Cardiac muscle cell (in vitro differentiated cells and primary cell): ENCODE measurements at places on chromosomes 11 and 22. TPM values are rescaled to one million over a fixed set of nuclear protein-coding genes. Genes with fewer than 3 reads are reported as not detected.

The UCP2 gene
- total RNA-seq, result 4.7 and 25.9 TPM in 2 replicates

The CALCB gene
- total RNA-seq, result not detected in 2 replicates

The FGF4 gene
- total RNA-seq, result not detected in 2 replicates

The SHISAL1 gene
- 2.5 and 2.8 TPM in 2 replicates for total RNA-seq

DNA sequence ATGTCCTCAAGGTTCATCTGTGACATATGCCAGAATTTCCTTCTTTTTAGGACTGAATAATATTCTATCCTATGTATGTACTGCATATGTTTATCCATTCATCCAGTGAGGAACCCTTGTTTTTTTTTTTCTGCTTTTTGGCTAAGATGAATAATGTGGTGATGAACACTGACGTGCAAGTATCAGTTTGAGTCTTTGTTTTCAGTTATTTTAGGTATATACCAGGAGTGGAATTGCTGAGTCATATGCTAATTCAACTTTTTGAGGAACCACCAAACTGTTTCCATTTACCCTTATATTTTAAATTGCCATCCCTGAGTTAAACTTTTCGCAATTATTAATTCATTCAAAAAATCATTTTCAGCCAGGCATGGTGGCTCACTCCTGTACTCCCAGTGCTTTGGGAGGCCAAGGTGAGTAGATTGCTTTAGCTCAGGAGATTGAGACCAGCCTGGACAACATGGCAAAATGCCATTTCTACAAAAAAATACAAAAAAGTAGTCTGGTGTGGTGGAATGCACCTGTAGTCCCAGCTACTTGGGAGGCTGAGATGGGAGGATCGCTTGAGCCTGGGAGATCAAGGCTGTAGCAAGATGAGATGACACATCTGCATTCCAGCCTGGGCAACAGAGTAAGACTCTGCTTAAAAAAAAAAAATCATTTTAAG is 64.2 kb downstream of the MICAL2 start:
- H3K4me3 ChIP-seq, result no peak overlapping the region
- no peaks in the 10 kb centered on the region for H3K27me3 ChIP-seq
- peak overlapping the region; percentile 93 for H3K27ac ChIP-seq
- no peak for DNase-seq

DNA sequence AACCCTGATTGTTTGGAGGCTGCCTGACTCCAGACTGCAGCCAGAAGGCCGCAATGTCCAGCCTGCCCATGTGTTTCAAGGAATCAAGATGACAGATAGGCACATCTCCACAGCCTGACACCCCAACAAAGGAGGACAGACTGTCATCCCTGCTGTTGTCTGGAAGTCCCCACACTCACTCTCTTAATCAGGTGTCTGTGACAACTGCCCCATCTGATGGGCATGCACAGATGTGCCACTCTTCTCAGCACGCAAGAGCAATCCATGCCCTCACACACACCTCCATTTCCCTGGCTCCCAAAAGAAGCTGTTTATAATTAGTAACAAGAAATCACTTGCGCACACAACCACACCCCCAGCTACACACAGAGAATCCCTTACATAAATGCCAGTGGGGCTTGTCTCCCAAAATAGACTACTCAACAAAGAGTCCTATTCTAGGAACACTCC is 117.6 kb downstream of the C11orf58 start:
- no peak overlapping the region for H3K4me3 ChIP-seq
- H3K4me1 ChIP-seq, result peaks cover 82% of the 10 kb centered on the region
- H3K27me3 ChIP-seq, result no peaks in the 10 kb centered on the region
- H3K27ac ChIP-seq, result peak overlapping the region; percentile 64
- peaks cover 6% of the 10 kb centered on the region for H3K36me3 ChIP-seq

DNA sequence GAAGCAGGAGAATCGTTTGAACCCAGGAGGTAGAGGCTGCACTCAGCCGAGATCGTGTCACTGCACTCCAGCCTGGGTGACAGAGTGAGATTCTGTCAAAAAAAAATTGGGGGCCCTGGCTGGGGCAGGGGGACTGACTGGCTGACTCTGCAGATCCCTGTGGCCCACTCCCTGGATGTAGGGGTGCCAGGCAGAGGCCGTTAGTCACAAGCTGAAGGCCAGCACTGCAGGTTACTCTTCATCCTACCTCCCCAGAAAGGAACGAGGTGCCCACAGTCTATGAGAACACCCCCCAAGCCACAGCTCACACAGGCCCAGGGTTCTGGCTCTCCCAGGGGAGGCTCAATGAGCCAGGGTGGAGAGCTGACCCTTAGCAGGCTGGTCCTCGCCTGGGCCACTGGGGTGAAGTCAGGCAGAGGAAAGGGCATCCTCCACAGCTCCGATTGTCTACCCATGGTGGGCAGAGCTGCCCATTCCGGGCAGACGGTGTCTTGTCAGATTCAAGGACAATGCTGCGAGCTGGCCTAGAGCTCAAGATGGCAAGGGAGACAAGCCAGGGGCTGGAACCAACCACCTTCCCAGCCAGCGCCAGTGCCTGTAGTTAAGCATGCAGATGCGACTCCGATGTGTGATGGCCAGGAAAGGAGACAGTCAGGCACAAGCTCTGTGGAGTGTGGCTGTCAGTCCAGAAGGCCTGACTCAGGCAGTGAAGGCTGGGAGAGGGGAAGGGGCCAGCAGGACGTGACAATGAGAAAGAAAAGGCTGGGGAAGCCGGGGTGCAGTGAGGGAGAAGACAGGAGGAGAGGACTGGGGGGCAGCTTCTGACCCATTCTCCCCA is 12.4 kb downstream of the C11orf24 start:
- H3K4me1 ChIP-seq, result no peaks in the 10 kb centered on the region
- H3K4me3 ChIP-seq, result no peak overlapping the region
- peak overlapping the region; percentile 28 for H3K27ac ChIP-seq
- H3K27me3 ChIP-seq, result no peaks in the 10 kb centered on the region
- DNase-seq, result no peak
- H3K36me3 ChIP-seq, result peaks cover 11% of the 10 kb centered on the region

- H3K27me3 ChIP-seq, result no peaks in the 10 kb centered on the region
- H3K4me3 ChIP-seq, result no peak overlapping the region
- no peak overlapping the region for H3K27ac ChIP-seq
- H3K4me1 ChIP-seq, result no peaks in the 10 kb centered on the region
Observed at GRCh38 chr11:43145653-43146052, 166.1 kb upstream of the API5 start.

DNA sequence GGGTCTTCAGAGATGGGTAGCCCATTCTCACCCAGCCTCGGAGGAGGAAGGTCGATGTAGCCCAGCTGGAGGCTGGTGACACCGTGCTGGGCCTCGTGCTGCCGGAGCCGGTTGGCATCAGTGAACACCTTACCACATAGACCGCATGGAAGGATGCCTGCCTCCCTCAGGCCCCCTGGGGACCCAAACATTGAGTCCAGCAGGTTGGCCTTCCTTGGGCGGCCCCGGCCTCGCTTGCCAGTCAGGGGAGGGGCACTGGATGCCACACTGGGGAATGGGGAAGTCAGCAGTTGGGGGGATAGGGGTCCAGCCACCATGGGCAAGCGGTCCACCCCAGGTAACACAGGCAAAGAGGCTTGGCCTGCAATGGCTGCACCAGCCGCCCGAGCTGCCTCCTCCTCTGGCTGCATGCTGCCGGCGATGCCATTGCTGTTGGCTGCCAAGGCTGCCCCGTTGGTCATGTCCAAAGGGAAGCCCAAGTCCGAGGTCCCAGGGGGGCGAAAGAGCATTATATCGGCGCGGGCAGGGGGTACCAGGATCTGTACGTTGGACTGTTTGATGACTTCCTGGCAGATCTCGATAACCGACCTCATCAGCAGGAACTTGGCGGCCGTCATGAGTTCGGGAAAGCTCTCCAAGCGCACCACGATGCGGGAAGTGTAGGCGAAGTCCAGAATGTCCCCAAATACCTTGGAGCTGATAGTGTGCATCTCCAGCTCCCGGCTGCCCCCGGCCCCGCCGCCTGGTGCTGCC is 1.4 kb downstream of the PATZ1 start:
- H3K27me3 ChIP-seq, result no peaks in the 10 kb centered on the region
- H3K4me3 ChIP-seq, result peak overlapping the region; percentile 60
- DNase-seq, result peak; percentile 5
- peaks cover 11% of the 10 kb centered on the region for H3K36me3 ChIP-seq
- peaks cover 22% of the 10 kb centered on the region for H3K4me1 ChIP-seq

GRCh38 chr22:48659404-48659996 is 1168.2 kb downstream of the BRD1 start:
- no peaks in the 10 kb centered on the region for H3K4me1 ChIP-seq
- H3K27ac ChIP-seq, result no peak overlapping the region
- no peak for DNase-seq
- H3K4me3 ChIP-seq, result no peak overlapping the region
- no peaks in the 10 kb centered on the region for H3K27me3 ChIP-seq
- no peaks in the 10 kb centered on the region for H3K36me3 ChIP-seq
